ENCODE measurements at places on chromosomes 1 and 21. TPM values are rescaled to one million over a fixed set of nuclear protein-coding genes. Genes with fewer than 3 reads are reported as not detected.

Gene DCDC2B
- 0.12 TPM for total RNA-seq

Gene OPTC
- not detected for total RNA-seq

Gene SPATA45
- total RNA-seq = not detected

Gene DISP3
- under 0.01 TPM for total RNA-seq

Gene LCE5A
- total RNA-seq = not detected

Gene CELA2B
- total RNA-seq = not detected

Gene ENAH
- 72.2 TPM for total RNA-seq

Gene BRINP3
- not detected for total RNA-seq

Gene TGFB2
- total RNA-seq = 4.5 TPM

Gene KIAA1614
- total RNA-seq = 6.5 TPM

Gene SLFNL1
- 0.87 TPM for total RNA-seq

Gene PER3
- 9.2 TPM for total RNA-seq

Gene PTPRU
- total RNA-seq = 19.1 TPM

Gene ATAD3B
- 35.3 TPM for total RNA-seq

Gene OR10J1
- 0.25 TPM for total RNA-seq

Gene SYT14
- 3.3 TPM for total RNA-seq

Gene DNALI1
- total RNA-seq = 2.7 TPM
